ENCODE measurements at places on chromosomes 1 and 21. TPM values are rescaled to one million over a fixed set of nuclear protein-coding genes. Genes with fewer than 3 reads are reported as not detected.
A peak's percentile ranks its signal among the peaks of the same experiment; 100 is the strongest.

- peak; percentile 84 for DNase-seq
These were observed 647.5 kb downstream of the SMYD3 start for GRCh38 chr1:245859493-245860114.

DNA sequence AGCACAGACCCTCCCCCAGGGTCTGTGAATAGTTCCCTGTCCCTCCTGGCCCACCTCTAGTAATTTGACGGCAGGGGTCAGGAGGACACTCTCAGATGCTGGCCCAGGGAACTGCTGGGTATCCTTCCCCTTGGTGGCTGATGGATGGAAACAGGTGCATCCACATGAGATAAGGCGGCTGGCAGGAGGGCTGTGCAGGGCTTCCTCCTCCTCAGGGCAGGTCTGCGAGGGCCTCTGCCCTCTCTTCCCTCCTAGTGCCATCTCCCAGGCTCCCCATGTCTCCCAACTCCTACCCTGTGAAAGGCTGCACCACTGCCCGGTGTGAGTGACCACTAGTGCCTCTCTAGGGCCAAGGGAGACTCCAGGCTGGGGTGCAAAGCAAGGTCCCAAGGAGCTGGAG is 123.9 kb downstream of the GLIS1 start:
- no peak for DNase-seq

Gene GBP6
- not detected for total RNA-seq

Gene TNNT2
- 0.56 TPM for total RNA-seq

DNA sequence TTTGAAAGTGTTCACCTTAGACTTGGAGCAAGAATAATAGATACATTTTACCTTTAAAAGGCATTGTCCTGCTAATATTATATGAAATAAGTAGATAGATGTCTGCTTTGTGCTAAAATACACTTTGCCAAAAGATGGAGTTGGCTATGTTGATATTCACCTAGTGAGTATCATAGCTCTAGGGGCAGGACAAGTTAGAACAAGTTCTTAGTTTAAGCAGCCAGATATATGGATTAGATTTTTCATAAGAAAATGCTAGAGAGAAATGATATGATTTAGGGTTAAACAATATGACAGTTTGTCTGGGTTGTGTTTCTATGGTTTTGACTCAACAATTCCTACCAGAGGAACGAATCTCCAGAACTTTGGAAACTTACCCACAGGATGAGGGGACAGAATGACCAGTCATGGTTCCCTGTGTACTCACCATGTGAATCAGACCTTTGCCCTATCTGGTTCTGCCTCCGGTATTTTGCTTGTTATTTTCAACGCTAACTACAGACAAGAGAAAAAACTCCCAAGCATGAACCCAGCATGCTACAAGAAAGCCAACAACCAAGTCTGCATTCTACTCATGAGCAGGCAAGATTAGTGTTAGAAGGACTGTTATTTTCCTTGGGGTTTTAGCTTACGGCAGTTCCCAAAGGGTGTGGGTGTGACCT is 1.7 kb downstream of the F5 start:
- DNase-seq = no peak

GRCh38 chr1:219660666-219661463 is 48.0 kb upstream of the ZC3H11B start:
- peak; percentile 88 for DNase-seq

DNA sequence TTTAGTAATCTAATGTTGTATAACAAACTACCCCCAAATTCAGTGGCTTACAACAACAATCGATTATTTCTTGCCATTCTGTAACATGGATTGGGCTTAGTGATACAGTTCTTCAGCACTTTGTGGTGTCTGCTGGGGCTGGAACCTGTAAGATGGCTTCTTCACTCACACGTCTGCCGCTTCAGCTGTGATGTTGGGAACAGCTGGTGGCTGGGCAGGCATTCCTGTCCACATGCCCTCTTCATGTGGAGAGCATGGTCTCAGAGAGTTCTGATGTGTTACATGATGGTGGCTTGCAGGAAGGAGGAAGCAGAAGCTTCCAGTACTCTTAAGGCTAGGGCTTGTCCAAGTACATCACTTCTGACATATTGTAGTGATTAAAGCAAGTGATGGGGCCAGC is 276.9 kb downstream of the PTBP2 start:
- no peak for DNase-seq

DNA sequence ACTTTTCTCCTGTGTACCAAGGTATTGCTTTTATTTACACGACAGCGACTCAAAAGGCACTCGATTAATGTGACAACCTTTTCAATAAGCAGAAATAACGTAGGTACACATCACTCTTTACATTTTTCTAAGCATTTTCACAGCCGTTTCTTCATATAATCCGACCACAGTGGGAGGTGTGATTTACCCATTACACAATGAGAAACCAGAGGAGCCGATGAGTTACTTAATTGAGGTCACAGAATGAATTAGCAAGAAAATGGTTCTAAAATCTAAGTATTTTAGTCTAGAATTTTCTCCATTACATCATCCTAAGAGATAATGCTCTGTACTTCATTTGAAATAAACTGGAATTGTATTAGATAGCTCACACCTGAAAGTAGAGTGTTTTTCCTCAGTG is 71.5 kb downstream of the UMODL1 start:
- DNase-seq = no peak

Measured in IMR-90 (cell line).